ENCODE measurements at places on chromosomes 6 and 20.

- peak; percentile 48 for DNase-seq
Observed at GRCh38 chr6:81023007-81023582, 729.4 kb downstream of the TENT5A start.

DNA sequence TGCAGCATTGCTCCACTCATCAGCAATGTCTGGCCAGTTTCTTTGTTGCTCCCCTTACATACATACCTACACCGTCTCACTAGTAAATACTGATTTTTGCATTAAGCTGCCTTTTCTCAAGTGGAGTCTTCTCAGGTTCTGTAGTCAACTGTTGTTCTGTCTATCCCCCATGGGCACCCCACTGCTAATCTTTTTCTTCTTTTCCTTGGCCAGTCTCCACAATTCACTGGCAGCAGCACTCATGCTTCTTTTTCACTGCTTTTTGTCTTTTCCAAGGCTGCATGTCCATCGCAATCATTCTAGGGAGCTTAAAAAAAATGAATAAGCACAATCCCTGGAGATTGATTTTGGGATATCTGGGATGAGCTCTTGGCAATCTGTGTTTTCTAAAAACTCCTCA, 10.3 kb upstream of the ERVFRD-1 start:
- DNase-seq, result no peak

- DNase-seq, result no peak
Observed at GRCh38 chr6:845566-845965, 152.6 kb upstream of the EXOC2 start.

DNA sequence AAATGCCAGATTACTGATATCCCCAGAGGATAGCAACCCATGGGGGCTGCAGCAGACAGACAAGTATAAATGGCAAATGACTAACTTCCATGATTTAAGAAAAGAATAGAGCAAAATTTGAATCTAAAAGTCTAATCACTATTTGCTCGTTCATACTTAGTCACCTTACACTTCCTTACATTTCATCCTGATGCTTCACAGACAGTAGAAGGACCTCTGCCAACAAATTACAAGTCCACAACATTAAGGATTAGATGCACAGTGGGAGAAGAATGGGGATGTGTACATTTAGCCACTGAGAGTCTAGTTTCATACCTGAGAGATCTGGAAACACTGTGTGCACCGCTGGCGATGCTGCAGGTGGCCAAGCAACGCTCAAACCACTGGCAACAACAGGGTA, 72.4 kb downstream of the FYN start:
- DNase-seq, result peak; percentile 32

DNA sequence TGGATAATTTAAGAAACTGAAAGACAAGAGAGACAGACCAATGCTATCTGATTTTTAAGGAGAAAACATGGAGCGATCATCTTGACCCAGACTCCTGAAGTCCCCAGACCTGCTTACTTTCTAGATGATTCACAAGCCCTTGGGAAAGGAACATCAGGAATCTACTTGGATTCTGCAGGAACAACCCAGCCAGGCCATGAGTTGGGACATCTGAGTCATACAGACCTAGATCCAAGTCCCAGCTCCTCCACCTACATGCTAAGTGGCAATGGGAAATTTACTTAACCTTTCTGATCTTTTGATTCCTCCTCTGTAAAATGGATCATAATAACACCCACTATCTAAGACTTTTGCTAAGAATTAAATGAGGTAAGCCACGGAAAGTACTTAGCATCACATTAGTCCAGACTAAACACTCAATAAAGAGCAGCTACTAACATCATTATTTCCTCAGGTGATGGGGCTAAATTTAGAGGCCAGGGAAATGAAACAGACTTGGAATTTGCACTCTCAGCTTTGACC, 61.0 kb upstream of the MAFB start:
- DNase-seq, result peak; percentile 74

DNA sequence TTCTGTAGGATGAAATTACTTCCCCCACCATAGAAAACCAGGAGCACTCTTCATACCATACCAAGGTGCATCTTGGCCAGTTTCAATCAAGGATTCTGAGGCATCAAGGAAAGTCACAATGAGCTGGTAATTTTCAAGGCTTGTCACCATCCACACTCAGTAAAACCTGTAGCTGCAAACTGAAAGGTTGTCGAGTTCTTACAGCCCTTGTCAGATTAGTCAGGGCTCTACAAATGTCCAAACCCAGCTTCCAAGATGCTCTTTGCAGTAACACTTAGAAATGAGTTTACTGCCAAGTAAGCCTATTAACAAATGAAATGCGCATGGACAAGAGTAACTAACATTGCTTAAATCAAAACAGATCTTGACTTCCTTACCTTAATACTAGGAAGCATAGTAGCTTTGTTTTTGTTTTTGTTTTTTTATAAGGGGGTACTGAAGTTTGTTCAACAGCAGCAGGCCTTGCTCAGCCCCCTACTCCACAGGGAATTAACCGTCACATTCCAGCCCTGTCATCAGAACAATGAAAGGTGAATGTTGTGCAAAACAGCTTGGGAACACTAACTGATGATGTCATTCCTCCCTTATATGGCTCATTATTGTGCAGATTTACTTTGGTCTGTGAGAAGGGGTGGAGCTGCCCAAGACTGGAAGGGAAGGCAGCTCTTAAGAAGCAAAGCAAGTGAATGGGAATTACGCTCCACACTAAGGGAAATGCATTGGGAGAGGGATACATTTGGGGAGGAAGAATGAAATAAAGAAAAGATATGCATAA, 49.9 kb upstream of the TMEM30A start:
- DNase-seq, result peak; percentile 95

DNA sequence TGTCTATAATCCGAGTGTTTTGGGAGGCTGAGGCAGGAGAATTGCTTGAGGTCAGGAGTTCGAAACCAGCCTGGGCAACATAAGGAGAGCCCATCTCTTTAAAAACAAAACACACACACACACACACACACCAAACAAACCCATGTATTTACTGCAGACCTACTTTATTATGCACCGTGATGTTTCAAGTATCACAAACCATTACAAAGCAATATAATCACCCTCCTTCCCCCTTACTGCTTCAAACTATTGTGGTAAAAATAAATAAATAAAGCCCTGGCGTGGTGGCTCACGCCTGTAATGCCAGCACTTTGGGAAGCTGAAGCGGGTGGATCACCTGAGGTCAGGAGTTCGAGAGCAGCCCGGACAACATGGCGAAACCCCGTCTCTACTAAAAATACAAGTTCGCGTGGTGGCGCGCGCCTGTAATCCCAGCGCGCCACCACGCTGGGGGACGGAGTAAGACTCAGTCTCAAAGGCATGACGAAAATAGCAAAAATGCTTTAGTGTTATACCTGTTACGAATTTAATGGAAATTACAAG, 1.5 kb downstream of the TBCC start:
- no peak for DNase-seq

- peak; percentile 81 for DNase-seq
Observed at GRCh38 chr6:125020385-125020784, 58.1 kb downstream of the RNF217 start.

Data from fibroblast of mammary gland (primary cell).